Sciatic nerve (tissue), 2 donors: ENCODE measurements at places on chromosomes 5 and 9.

GRCh38 chr5:157855404-157855994, 3.4 kb downstream of the CLINT1 start:
- no peak for DNase-seq

DNA sequence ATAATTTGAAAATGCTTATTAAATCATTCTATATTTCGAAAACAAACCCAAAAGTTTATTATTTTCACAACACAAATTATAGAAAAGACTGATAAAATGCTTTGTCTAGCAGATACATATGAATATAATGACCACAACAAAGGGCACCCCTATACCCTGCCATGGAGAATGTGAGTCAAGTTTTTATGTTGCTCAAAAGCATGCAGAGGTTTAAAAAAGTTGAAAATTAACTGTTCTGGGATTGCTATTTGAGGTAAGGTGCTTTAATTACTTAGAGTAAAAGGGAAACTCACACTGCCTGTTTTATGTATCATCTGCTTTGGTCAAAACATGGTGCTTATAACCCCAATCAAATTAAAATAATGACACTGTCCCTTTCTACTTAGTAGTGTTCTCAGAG, 41.0 kb downstream of the MLANA start:
- no peak for DNase-seq

DNA sequence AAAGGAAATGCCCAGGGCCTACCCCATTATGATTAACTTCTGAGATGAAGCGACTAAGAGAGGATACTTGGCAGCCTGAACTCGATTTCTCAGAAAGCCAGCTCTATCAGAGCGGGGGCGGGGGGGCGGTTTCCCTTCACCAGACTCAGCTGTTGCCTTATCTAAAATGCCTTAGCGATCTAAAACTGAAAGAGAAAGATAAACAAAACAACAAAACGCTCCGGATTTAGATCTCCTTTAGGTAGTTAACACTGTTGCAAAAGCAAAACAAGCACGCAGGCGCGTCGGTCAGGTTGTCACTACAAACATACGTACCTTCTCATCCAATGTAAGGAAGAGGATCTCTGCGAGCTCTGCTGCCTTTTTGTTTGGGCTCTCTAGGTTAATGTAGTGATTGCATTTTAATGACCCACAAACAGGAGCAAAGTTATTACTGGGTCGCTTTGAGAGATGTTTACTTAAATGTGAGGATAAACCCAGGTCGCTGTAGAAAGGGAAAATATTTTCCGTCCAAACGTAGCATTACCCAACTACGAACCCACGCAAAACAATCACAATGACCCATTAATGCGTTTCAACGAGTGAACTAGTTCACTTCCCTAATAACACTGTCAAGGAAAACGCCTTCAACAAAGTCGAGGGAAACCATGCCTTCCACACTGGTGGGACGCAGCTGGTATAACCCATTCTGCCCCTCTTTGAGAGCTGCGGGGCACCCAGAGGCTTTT, 982 bp downstream of the EPB41L4A start:
- DNase-seq = peak; percentile 64

- no peak for DNase-seq
Measured at GRCh38 chr9:100428871-100429654, 2.1 kb downstream of the MSANTD3 start.

DNA sequence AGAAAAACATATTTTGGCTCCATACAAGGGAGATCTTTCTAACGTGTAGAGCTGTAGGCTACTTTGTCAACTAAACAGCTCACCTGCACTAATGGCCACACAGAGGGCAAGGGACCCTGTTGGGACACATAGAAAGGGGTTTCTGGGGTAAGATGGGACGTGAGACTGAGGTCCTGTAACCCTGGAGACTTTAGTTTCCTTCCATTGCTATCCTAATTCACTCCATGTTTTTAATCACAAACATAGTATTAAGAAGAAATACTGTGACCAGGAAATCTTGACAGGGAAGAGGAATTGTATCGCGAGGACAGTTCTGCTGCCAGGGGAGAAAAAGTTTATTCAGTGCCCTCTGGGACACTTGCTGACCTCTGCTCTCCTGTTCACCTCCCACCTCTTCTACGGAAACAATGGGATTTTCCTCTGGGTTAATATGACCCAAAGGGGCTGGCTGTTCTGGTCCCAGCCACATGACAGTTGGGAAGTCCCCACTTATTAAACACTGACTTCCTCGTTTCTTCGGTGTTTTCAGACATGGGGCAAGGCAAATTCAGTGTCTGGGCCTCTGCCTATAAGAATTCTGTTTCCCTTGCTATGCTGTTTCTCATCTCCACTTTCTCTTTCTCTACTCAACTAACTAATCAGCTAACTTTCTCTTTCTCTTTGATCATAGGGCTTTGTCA, 106.9 kb upstream of the SEMA6A start:
- no peak for DNase-seq

- DNase-seq = no peak
Measured at GRCh38 chr5:4532705-4533080, 607.4 kb upstream of the ADAMTS16 start.

DNA sequence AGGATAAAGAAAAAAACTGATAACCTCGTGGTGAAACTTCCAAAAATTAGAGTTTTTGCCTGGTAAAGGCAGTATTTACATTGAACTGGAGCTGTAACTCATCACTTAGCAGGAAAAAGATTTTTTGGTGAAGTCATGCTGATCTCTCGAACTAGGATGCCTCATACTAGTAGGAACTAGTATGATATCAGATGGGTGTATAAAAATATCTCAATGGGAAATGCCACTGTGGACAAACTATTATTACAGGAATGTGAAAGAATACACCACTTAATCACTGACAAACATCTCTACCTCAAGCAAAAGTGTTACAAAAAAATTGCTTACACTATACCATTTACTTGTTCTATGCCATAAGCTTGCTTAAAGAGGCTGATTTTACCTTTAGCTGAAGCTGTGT, 28.4 kb downstream of the RFX3 start:
- no peak for DNase-seq

DNA sequence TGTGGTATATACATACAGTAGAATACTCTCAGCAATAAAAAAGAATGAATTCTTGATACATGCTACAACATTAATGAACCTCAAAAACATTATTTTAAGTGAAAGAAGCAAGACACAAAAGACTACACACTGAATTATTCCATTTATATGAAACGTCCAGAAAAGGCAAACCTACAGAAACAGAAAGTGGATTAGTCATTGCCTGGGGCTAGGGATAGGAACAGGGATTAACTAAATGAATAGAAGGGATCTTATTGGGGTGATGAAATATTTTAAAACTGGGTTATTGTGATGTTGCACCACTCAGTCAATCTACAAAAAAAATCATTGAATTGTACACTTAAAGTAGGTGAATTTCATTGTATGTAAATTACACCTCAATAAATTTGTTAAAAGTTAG, 326.7 kb downstream of the PIK3R1 start:
- DNase-seq = no peak

GRCh38 chr9:98540476-98540875, 168.3 kb downstream of the GABBR2 start:
- no peak for DNase-seq

DNA sequence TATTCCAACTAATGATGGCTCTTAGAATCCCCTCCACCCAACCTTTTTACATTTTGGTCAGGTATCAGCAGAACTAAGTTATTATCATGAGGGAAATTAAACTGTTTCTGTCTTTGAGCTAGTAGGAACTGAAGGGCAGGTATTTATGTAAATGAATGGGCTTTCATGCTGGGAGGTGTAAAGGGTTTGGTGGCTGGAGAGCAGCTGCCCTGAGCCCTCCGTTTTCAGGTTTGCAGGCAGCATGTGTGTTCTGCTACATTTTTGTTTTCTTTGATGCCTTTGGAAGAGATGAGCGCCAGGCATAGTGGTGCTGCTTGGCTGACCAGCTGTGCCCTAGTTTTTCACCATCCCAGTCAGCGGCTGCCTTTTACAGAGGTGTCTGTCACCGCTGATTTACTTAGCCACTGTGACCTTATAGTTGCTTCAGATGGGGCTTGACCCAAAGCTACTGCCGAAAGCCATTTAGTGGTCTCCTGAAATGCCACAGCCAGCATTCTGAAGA, 231.9 kb downstream of the MAST4 start:
- DNase-seq = no peak

GRCh38 chr5:115179030-115179393, 9.3 kb upstream of the TRIM36 start:
- no peak for DNase-seq

DNA sequence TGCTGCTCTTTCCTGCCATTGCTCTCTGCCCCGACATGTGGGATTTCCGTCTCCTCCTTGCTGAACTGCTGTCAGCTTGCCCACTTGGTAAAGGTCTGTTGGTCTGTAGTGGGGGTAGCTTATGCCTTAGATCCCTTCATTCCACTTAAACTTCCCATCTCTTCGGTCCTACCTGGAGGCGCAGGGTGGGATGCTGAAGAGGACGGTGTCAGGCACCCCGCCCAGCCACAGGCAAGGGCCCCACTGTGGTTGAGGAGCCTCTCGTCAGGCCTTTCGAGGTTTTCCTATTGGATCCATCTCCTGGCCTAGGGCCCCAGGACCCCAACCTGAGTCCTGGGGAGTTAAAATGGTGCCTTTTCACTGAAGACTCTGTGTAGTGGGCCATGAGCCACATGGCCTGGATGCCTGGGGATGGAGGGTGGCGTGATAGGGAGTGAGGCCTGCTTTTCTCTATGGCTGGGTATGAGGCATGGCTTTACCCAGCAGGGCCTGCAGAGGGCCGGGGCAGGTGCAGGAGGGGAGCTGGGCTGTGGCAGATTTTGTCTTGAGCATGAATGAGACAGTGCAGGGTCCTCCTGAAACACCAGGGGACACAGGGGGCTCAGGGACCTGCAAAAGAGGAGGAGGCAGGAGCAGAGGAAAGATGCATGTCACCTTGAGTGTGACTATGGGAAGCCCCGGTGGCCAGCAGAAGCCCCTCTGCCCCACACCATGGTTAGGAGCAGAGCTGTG, 25.8 kb upstream of the RNF130 start:
- peak; percentile 54 for DNase-seq

DNA sequence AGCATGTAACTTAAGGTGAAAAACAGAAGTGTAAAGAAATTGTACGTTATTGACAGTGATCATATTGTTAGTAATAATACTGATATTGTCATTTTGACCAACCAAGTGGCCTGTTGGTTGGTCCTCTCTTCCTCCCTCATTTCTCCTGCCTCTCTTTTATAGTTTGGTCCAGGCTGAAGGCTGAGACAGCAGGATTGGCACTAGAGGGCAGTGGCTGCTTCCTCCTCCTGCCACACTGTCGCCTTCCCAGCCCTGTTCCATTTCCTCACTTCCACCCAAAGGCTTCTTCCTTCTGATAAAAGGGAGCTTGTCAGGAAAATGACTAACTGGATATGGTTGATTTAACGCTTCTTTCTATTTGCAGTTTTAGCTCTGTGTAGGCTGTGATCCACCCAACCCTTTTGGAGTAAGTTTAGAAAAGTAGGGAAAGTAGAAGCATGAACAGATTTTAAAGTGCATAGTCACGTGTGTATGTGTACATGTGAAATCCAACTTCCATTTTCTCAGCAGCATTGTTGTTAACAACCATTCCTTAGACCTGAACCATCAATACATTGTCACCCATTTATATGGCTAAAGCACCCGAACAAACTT, 35.6 kb downstream of the PTCD2 start:
- no peak for DNase-seq

DNA sequence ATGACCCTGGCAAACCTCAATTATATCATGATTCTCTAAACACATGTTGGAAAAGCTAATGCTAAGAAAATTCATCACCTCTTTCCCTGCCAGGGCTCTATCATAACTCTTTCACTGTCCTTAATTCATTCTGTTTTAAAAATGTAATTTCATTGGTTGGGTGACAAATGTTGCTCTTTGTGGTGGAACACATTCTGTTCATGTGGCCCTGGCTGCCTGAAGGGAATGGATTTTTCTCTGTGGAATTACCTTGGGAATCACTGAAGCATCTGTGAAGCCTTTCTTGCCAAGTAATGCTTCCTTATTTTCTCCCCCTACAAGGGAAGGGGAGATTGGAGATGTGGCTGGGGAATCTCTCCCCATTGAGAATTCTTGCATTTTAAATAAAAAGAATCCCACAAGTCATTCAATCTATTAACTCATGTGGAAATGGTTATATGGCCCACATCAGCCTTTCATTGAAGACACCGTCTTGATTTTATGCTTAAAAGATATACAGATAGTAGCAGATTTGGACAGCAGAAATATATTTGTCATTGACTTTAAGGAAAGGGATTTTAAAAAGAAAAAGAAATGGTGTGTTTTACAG, 201.8 kb upstream of the NMUR2 start:
- no peak for DNase-seq
